Stimulated activated CD8-positive, alpha-beta memory T cell treated with anti-CD3 and anti-CD28 coated beads, Interleukin-4, amount 100 ng/mL, for 24 hours (primary cell): ENCODE measurements at places on chromosomes 3 and 15.

DNA sequence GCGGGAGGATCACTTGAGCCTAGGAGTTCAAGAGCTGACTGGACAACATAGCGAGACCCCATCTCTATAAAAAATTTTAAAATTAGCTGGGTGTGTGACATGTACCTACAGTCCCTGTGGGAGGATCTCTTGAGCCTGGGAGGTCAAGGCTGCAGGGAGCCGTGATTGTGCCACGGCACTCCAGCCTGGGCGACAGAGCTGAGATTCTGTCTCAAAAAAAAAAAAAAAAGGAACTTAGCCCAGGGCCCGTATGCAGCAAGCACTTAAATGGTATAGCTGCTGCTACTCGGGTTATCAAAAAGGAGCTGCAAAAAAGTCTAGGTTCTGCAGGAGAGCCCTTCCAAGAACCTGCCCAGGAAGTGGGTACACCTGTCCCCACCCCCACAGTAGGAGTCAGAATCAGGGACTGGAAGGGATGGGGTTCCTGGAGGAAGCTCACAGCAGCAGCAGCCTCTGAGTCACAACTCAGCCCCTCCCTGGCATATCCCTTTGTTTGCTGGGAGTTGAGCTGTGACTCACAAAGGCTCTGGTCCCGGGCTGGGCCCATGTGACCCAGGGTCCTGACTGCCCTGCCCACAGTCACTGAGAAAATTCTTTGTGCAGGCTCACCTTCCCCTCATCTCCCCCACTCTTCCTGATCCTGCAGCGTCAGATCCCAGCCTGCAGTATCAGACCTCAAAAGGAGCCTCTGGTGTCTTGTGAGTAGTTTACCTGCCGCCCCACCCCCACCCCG lies at the start of gene SPATA12:
Gene SPATA12 (plus strand): TSS at position 576 of the 733 bp plus-strand sequence. CDS start 13,031 bp downstream, outside the sequence.
- DNase-seq: no peak

DNA sequence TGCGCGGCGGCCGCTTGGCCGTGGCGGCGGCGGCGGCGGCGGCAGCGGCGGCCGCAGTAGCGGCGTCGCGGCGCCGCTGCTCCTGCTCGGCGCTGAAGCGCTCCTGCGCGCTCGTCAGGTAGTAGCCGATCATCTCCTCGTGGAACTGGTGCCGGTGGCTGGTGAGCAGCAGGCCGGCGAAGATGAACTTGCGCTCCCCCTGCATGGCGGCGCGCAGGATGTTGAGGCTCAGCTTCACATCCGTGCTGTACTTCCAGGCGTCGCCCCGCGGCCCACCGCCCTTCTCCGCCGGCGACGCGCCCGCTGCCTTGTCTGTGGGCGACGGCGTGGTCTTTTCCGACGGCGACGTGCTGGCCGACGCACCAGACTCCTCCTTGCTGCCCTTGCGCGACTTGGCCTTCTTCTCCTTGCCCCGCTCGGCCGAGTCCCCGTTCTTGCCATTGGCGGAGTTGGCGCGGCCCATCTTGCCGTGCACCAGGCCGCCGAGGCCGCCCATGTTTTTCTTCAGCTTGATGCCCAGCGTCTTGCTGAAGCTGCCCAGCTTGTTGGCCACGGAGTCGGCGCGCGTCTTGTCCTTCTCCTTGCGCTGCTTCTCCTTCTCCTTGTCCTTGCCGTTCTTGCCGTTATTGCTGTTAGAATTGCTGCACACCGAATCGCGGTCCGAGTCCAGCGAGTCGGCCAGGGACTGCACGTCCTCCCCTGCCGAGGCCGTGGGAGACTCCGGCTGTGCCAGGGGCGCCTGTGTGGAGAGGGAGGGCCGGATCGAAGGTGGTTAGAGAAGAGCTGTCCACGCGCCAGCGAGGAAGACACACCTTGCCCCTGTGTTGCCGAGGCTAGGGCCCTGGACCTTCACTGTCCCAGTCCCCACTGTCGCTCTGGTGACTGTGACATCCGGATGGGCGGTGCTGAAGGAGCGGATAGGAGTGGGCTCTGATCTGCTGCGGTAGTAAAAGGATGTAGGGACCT lies 157.6 kb downstream of the KLF13 start:
- no peak for DNase-seq

GRCh38 chr15:64223882-64224281 lies 61.1 kb upstream of the PPIB start:
- DNase-seq: no peak

- DNase-seq: no peak
These were observed 269.8 kb downstream of the NTRK3 start for GRCh38 chr15:87986776-87987175.

GRCh38 chr3:126525853-126526667 lies 2.1 kb downstream of the CHST13 start:
- no peak for DNase-seq

DNA sequence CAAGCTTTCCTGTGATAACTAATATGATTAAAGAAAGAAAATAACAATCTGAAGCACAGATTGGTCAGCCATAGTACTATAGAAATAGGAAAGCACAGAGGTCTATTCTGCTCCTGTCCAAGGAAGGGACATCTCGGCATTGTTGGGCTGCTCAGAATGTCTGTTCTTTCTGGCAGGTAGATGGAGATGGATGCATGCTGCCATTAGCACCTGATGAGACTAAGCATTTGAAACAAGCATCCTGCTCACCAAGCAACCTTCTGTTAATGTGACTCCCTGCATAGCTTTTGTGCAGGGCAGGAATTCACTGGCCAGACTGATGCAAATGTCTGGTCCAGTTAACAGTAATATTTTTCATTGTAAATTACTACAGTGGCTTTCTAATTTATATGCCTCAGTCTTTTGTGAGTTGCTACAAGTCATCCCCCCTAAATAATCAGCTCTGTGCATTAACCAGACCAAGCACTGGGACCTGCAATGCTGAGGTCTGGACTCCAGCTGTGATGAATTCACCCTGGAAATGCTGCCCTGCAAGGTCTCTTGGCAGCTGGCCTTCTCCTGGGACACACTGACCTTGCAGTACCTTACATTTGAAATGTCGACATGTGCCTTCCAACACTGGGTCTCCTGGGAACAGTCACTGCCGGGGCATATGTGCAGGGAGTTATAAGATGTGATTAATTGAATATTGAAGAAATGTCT lies 1123.7 kb downstream of the IGSF11 start:
- no peak for DNase-seq

GRCh38 chr15:62992302-62992701 lies 50.2 kb upstream of the TPM1 start:
- DNase-seq: no peak

GRCh38 chr3:151599103-151599672 lies 134.5 kb upstream of the AADACL2 start:
- no peak for DNase-seq

- DNase-seq: no peak
These were observed 8.6 kb upstream of the ISG20 start for GRCh38 chr15:88630141-88630721.

DNA sequence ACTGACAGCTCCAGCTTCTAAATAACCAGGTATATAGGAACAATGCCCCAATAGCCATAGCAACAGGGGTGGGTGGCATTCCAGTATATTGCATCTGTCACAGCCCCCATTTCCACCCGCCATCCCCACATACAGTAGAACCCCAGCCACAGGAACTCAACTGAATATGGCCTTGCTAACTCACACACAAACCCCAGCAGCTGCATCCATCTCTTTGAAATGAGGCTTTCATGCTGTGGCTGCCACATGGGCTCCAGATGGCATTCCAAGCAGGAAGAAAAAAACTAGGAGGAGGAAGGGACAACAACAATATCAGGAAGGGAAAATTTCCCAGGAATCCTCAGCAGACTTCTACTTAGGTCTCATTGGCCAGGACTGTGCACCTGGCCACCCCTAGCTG lies 54.6 kb downstream of the CCR3 start:
- DNase-seq: no peak

DNA sequence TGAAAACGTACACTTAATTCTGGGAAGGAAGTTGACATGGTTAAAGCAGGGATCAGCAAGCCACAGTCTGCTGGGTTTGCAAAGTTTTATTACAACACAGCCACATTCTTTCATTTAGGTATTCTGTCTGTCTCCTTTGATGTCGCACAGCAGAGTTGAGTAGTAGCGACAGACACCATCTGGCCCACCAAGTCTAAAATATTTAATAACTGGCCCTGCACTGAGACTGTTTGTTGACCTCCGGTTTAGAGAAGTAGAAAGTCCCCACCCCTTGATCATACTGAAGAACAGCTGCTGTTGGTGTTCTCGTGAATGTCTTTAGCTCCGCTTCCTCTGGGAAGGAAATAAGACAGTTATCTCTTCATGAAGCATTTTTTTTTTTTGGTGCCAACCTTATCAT lies 66.2 kb downstream of the MCTP2 start:
- no peak for DNase-seq

DNA sequence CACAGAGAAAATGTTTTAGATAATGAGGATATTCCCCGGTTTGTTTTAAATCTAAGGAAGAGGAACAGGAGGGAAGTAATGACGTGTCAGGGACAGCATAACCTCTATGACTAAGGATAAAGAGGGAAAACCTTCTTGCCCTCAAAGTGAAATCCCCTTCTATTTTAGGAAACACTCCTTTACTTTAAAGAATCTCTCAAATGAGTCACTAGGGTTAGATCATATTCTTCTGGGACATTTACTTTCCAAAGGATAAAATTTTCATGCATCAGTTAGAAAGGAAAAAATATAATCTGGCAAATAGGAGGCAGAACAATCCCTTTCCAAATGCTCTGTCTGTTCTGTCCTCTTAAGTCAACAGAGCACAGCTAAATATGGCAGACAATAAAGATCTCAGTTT lies 43.2 kb upstream of the UBE2E2 start:
- DNase-seq: no peak

GRCh38 chr3:168073842-168074605 lies 21.7 kb downstream of the GOLIM4 start:
- no peak for DNase-seq

GRCh38 chr3:113514265-113514769 lies 639 bp downstream of the SPICE1 start:
- no peak for DNase-seq

DNA sequence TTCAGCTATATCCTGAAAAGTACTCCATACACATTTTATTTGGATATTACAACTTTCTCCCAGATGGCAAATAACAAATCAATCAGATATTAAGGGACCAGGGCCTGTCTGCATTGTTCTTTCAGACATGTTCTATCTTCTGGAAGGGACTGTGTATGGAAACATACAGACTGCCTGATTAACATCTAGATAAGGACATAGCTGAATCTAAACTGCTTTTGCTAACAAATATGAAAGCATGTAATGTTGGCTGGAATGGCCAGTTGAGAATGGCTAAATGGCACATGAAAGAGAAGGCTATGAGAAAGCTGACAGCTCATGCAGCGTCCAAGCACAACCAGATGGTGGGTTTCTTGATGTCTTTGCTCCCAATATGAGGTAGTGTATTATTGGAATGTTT lies 149.4 kb downstream of the CFAP20DC start:
- DNase-seq: no peak

GRCh38 chr3:158569794-158570193 lies 1.2 kb upstream of the MLF1 start:
- DNase-seq: no peak

DNA sequence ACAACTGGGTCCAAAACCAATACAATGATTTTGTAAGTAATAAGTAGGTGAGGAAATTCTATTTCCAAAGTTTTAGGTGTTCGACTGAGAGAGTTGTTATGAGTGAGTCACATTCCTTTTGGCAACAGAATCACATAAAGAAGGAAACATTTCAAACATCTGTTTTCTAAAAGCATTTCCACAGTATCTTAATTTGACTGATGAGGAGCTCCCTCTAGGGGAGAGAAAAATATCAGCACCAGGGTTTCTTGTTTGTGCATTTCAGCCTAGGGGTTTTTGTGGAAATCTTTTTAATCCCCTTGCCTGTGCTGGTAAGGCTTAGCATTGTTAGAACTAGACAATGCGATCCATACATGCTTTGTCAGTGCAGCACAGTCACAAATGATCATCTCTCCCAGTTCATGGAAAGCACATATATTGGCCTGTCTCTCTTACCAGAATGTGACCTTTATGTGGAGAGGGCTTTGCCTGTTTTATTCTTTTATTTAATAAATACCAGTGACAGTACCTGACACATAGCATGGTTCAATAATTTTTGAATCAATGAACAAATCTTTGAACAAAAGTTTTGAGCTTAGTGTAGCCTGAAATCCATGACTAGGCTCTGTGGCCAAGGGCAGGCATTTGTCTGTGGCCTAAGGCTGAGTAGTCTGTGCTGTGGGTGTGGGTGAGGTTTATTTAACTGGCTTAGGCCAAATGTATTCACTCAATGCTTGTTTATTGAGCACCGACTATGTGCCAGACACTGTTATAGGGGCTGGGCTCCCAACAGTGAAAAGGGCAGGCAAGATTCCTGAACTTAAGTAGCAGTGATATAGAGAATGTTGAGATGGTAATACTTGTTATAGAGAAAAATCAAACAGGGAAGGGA lies 21.1 kb upstream of the IQCF6 start:
- DNase-seq: no peak

DNA sequence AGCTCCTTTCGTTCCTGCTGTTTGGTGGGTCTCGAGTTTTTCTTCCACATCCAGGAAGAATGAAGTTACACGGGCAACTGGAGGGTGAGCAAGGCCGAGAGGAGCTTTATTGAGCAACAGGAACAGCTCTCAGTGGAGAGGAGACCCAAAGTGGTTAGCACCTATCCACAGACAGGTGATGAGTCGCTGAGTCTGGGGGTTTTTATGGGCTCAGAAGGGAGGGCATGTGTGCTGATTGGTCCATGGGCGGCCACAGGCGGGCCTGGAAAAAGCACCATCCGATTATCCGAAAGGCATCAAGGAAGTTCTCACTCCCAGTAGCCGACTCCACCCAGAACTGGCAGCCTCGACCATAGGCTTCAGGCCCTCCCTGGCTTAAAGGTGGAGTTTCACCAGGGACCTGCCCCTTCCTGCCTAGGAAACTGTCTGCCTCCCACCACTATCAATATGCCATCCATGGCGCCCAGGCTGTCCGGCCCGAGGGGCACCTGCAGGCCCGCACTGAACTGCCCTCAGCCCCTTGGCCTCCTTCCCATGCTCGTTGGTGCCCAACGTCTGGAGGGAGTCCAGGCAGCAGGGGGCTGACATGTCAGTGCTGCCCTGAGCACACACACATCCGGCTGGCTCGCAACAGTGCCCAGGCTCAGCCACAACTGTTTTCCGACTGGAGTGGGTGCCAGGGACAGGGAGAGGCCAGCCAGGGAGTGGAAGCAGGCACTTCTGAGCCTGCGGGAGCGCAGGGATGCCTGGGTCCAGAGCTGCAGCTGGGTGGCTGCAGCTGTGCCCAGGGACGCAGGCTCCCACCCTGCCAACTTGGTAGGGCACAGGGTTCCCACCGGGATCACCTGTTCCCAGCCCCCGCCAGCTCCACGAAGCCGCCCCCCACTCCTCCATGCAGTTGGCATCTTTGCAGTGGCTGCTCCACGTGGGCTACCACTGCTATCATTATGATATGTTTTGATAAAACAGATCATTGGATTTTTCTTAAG lies 170.2 kb downstream of the FNDC3B start:
- DNase-seq: no peak

DNA sequence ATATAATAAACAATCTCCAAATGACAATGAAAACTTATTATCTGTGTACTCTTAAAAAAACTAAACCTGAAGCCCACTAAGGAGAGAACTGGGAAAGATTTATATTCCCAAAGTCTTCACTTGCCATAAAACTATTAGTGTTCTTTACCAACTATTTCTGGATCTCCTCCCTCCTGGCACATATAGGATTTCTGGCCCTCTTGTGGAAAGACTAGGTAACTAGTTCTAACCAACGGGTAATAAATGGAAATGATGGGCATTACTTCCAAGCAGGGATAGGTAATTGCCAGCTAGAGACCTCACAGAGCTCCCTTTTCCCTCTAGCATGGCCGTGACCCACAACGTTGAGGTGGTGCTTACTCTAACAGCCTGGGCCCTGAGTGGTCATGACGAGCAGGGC lies 110.1 kb downstream of the DNAH12 start:
- DNase-seq: no peak

- no peak for DNase-seq
These were observed 8.2 kb downstream of the TXNRD3 start for GRCh38 chr3:126646674-126647073.

GRCh38 chr3:63056932-63057331 lies 181.7 kb upstream of the CADPS start:
- no peak for DNase-seq
